ENCODE measurements at places on chromosomes 7 and 10. TPM values are rescaled to one million over a fixed set of nuclear protein-coding genes. Genes with fewer than 3 reads are reported as not detected.

DNA sequence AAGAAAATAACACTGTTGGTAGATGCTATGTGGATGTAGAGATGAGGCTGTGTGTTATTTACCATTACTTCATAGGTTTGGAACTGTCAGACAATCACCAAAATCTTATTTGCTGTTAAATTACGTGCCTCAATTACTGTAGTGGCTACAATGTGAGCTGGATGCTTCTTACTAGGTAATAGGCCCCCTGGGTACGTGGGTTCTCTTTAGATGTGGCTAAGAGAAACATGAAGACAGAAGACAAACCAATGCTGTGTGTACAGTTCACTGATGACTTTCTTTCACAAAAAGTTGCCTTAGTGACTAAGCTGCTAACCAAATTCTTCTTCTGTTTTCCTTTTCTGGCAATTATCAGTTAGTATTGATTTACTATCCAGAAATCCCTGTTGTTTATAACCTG lies 144.6 kb downstream of the SEMA3E start:
- DNase-seq = no peak

Gene OR6V1
- polyA plus RNA-seq = not detected

DNA sequence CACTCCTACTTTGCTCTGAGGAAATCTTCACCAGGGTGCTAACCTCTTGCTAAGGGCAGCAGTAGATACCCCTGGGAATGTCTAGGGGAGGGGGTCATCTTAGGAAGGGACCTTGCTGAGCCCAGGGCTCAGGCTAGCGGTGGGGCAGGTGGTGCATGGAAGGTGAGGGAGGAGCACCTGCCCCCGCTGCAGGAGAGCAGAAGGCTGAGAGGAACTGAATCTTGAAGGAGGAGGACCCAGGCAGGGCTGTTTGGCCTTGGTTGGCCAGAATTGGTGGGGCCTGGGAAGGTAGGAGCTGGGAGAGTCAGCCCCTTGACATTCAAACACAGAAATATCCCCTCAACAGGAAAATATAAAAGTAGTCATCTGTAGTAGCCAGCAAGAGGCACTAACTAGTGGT lies 7.0 kb downstream of the CALHM3 start:
- no peak for DNase-seq

Gene CACNB2
- 0.48 TPM for polyA plus RNA-seq

DNA sequence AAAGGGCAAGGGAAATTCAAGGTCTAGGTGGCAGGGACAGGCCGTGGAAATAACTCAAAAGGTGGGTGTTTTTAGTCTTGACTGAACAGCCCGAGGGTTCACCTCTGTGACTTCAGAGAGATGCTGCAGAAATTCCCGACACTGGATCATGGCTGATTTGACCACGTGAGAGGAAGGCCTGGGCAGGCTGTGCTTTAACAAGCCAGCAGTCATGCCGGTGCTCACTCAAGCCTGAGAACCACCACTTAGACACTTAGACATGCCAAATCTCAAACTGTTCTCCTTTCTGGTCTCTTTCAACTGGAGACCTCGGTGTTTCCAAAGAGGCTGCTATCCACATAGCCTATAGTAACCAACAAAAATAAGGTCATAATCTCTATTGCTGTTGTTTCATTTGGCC lies 15.4 kb downstream of the TECTB start:
- DNase-seq = no peak

All from psoas muscle (tissue), 8 donors.